ENCODE measurements at places on chromosomes 16 and 17. TPM values are rescaled to one million over a fixed set of nuclear protein-coding genes. Genes with fewer than 3 reads are reported as not detected.

The TNFRSF12A gene
- 2.5 TPM for total RNA-seq

GRCh38 chr17:9268546-9268945 is 247.2 kb downstream of the NTN1 start:
- no peak for DNase-seq

GRCh38 chr17:78893684-78894083 is 9.3 kb downstream of the CEP295NL start:
- DNase-seq = no peak

GRCh38 chr17:14351493-14351892 is 50.6 kb downstream of the HS3ST3B1 start:
- no peak for DNase-seq

- DNase-seq = no peak
Observed at GRCh38 chr17:19372866-19373504, 5.3 kb upstream of the MAPK7 start.

DNA sequence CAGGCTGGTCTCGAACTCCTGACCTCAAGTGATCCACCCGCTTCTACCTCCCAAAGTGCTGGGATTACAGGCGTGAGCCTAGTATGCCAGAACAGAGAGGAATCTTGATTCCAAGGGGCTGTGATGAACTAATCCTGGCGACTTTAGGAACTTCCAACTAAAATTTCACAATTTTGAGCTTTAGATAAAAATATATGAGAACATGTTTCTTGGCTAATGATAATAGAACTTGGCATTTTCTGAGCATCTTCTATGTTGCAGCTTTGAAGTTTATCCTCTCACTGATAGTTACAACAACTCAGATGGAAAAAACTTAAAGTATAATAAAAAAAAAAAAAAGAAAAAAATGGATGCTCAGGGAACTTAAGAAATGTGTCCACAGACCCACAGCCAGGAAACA is 69.8 kb upstream of the WSCD1 start:
- DNase-seq = no peak

GRCh38 chr17:44942456-44942855 is 5.1 kb downstream of the KIF18B start:
- DNase-seq = no peak

- no peak for DNase-seq
Observed at GRCh38 chr16:84683691-84684591, 15.9 kb upstream of the USP10 start.

DNA sequence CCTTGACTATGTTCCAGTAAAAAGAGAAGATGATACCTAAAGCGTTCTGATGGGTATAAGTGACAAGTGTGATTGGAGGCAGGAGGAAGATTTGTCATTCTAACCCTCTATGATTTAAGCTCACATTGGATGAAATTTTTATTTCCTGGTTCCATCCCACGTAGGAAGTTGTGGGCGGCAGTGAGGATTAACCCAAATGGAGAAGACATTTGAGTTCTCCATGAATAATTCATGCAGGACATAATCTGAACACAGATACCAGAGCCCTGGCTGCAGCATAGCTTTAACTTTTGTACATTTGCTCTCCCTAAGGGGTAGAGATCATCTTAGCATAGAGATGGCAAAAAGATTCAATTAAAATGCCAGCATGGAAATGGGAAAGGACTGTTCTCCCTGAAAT is 146.3 kb downstream of the SLC39A11 start:
- DNase-seq = no peak

DNA sequence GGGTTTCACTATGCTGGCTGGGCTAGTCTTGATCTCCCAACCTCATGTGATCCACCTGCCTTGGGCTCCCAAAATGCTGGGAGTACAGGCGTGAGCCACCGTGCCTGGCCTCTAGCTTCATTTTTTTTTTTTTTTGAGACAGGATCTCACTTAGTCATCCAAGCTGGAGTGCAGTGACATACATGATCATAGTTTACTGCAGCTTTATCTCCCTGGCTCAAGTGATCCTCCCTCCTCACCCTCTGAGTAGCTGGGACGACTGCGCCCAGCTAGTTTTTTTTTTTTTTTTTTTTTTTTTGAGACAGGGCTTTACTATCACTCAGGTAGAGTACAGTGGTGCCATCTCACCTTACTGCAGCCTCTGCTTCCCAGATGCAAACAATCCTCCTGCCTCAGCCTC is 9.7 kb downstream of the RPA1 start:
- DNase-seq = no peak

The NT5M gene
- total RNA-seq = 2.4 TPM

DNA sequence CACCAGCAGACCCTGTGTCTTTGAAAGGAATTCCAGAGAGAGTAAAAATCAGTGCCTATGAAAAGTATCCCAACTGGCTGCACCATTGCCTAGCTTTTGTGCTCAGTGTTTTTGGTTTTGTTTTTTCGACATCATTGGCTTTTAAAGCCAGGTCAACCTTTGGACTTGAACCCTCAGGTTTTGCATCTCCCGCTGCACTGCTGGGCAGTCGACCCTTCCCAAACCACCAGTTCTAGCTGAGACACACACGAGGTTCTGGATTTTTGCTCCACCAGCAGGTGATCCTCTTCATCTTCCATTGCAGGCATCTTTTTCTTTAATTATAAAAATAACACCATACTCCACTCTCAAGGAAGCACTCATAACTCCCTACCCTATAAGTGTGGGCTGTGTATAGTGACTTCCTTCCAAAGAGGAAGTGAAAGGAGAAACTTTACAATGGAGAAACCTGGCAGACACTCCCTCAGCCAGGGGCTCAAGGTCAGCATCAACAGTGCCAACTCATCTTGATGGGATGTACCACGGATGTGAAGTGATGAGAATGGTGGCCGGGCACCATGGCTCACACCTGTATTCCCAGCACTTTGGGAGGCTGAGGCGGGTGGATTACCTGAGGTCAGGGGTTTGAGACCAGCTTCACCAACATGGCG is 57.8 kb downstream of the BMERB1 start:
- no peak for DNase-seq

The ANKRD40CL gene
- not detected for total RNA-seq

GRCh38 chr16:13080531-13080930 is 179.1 kb downstream of the SHISA9 start:
- DNase-seq = no peak

DNA sequence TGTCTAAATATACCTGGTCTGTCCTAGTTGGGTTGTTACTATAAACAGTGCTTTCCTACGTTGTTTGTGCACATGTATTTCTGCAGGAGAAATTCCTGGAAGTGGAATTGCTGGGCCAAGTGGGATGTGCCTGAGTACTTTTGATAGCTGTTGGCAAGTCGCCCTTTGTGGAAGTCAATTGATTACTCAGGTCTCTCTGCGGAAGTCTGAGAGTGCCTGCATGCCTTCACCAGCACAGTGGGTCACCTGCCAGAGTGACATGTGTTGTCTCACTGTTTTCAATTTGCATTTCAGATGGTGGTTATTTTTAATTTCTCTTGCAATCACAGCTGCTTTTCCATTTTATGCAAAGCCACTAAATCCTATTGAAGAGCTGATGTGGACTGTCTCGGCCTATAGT is 2.3 kb upstream of the MVD start:
- DNase-seq = no peak

DNA sequence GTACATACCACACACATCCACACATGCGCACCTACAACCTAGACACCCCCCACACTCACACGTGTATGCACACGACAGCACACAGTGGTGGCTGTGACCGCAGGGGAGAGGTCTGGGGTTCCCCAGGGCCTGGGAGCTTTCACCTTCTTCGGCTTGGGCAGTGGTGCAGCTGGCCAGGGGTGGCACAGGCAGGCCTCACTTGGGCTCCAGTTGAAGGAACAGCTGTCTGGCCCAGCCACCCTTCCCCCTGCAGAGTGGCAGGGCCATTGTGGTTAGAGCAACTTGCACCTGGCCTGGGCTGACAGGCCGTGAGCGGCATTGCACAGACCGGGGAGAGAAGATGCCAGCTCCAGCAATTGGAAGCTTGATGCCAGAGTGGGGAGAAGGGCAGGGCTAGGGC is 114.5 kb upstream of the GSE1 start:
- peak; percentile 35 for DNase-seq

The RSAD1 gene
- total RNA-seq = 46.4 TPM

DNA sequence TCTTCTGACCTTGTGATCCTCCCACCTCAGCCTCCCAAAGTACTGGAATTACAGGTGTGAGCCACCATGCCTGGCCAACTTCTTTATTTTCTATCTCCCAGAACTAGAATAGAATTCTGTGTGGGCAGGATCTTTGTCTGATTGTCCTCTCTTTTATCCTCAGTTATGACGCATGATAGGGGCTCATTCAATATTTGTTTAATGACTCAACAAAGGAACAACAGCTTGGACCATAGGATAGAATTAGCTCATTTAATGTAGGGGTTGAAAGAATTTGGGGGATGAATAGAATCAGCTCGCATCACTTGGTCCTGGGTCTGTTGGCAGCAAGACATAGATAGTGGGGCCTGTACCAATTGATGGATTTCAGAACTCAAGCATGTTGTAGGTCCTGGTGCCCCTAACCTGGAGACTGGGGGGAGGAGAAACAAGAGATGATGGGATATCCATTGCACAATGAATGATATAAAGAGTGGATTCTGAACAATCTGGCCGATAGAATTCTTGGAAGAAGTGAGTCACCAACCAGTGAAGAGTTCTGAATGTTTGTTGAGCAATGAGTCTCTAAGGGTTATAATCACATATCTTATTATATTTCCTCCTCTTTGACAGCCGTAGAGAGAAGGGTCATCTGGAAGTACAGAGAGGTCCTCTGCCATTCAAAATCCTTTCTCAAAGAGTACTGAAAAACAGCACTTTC is 250.2 kb downstream of the HS3ST4 start:
- no peak for DNase-seq

DNA sequence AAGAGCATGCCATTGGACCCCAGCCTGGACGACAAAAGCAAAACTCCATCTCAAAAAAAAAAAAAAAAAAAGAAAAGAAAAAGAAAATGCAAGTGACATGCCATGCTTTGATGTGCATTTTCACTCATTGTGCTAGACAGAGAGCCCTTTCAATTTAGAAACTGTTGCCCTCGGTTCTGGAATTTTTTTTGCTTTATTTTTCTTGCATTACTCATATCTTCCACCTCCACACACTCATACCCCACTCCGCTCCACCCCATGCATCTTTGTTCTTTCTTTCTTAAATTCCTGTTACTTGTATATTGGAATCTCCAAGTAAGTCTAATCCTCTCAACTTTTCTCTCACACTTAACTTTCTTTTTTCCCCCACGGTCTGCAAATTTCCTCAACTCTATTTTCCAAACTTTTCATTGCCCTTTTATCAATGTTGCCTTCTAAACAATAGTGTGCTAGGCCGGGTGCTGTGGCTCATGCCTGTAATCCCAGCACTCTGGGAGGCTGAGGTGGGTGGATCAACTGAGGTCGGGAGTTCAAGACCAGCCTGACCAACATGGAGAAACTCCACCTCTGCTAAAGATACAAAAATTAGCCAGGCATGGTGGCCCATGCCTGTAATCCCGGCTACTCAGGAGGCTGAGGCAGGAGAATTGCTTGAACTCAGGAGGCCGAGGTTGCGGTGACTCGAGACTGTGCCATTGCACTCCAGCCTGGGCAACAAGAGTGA is 16.8 kb upstream of the SUZ12 start:
- DNase-seq = no peak

DNA sequence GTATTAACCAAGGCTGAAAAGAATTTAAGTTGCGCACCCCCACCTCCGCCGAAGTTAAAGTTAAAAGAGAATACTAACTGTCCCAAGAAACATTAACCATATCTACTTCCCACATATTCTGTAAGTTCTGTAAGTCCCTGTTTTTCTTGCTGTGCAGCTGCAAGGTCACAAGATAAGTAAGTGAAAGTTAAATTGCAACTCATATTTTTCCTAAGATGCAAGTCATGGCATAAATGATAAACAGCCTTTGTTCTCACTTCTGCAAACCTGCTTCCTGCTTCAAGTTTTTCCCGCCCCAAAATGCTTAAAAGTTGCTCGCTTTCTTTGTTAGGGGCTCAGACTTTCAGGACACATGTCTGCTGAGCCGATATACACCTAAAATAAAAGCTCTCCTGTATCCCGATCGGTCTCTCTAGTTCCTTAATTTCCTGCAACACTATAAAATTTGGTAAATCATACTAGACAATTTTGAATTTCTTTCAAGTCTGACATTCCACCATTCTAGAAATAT is 32.6 kb upstream of the ABCA9 start:
- DNase-seq = no peak

DNA sequence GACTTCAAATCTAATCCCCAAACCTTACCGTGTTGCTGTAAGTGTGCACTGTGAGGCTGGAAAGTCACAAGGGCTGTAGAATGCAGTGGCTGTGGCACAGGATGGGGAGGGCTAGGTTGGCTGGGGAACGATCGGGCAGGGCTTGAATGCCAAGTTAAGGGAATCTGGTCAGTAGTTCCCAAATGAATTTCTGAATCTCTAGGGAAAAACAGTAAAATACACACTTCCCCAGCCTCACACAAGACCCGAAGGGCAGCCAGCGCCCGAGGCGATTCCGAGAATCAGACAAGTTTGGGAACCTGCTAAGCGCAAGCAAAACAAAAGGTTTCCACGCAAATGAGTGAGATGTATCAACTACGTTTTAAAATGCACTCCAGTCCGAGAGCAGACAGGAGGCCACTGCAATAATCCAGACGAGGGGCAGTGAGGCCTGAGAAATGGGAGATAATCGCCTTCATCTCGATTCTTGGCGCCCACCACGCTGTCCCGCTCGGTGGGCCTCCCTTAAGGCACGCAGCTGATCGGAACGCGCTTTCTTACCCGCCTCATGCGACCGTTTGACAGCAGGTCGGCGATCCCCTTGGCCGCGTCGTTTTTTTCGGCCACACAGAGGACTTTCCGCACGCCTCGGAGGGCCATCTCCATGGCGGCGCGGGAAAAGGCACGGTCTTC is 599 bp downstream of the TOP3A start:
- DNase-seq = no peak

The ENPP7 gene
- total RNA-seq = 0.16 TPM

The EFTUD2 gene
- 131 TPM for total RNA-seq

GRCh38 chr16:85917959-85918358 is 19.0 kb downstream of the IRF8 start:
- DNase-seq = no peak

The TMIGD1 gene
- not detected for total RNA-seq

The HBA1 gene
- total RNA-seq = not detected

DNA sequence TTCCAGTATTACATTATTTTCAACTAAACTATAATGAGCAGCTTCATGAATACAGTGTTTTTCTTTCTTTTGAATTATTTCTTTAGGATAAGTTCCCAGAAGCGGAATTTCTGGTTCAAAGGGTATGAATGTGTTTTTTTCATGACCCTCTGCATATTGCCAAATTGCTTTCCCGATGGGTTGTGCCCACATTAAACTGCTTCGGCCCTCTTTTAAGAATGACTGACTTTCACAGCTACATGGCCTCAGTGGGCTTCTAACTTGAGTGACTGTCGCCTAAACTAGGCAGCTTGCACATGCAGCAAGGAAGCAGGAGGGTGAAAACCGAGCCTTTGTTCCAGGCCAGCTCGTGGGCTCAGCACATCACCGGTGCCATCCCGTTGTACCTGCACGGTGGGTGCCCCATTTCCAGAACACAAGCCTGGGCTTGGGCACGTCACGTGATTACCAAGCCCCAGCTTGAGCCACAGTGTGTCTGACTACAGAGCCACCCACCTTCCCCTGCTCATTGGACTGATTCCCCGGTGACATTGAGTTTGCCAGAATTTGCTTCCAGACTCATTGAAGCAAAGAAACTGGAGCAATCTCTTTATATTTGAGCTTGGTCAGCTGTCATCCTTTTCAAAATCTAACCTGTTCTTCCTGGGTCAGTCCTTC is 112.8 kb downstream of the CLEC16A start:
- DNase-seq = no peak

GRCh38 chr17:35895636-35896587 is 15.8 kb upstream of the CCL5 start:
- DNase-seq = no peak

The CES5A gene
- total RNA-seq = not detected

Data from CD8-positive, alpha-beta T cell (primary cell).